Activated gamma-delta T cell (primary cell): ENCODE measurements at places on chromosomes 6 and 20.

GRCh38 chr6:128479048-128479666, 41.2 kb downstream of the PTPRK start:
- DNase-seq = no peak

DNA sequence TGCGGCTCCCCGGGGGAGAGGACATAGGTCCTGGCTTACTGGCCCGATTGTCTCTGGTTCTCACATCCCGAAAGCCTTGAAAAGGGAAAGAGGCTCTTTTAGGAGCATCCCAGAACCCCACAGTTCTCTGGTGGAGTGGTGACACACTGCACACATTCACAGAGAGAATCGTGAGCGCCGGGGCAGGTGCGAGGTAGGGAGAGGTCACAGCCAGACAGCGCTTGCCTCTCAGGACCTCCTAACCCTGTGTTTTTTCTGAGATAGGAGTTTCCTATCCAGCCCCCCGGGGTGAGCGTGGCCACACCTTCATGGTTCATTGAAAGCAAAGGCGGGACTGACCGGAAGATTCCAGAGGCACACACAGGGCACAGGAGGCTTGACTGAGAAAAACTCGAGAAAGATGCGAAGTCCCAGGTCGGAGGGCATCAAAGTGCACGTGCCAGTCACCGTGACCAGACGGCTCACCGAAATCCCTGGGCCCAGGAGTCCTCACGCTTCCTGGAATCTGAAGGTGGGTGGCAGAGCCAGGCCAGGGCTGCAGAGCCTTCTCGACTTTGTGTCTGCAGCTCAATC, 46.5 kb upstream of the FRMD1 start:
- DNase-seq = no peak

DNA sequence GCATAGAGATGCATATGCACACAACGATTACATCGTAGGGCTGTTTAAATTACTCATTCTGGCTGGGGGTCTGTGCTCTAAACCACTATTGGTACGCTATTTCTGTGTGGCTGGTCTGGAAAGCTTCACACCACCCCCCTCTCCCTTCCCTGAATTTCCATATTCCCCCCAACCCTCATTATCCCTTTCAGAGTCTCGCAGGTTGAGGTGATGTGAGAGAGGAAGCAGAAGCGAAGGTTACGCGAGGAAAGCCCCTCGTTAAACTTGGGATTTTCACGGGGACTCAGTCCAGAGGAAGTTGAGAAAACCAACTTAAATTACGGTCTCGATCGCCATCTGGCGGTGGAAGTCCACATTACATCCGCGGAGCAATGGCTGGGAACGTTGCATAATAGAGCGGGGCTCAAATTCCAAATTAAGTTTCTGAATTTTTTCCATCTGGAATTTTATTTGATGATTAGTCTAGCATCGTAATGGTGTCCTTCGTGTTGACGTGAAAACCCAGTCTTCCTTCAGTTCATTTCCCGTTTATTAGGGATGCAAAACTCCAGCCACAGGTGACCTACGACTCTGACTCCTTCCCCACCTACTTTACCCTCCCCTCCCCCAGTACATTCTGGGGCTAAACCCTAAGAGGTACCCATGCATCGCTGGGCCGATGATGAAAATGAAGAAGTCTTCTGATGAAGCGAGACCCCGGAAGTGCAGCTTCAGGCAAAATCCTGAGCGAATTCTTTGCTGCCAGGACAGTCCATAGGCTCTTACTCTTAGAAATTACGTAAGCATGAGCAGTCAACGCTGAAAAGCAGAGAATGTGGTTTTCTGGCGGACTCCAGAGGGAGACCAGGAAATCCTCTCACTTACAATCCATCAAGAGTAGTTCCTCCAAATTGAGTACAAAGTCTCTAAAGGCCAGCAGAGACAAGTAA, 19.7 kb downstream of the HLA-DOB start:
- no peak for DNase-seq

DNA sequence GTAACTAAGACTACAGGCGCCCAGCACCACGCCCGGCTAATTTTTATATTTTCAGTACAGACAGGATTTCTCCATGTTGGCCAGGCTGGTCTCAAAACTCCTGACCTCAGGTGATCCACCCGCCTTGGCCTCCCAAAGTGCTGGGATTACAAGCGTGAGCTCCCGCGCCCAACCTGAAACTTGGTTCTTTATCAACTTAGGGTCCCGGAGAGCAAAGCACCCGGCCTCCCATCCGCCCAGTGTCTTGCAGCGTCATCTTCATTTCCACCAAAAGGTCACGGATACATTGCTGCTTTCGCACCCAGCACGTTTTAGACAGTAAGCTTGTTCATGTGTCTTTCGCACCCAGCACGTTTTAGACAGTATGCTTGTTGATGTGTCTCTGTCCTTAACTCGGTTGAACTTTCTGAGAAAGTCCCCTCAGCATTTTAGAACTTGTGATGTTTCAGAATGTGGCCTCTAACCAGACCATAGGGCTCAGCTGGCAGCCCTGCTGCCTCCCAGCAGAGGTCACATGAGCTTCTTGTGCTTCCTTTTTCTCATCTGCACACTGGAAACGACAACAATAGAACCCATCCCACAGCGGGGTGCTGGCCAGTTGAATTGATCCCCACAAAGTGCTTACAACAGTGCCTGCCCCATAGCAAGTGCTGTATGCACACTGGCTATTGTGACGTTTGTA, 48.8 kb downstream of the PRR18 start:
- no peak for DNase-seq

GRCh38 chr20:3251806-3252205, 12.8 kb upstream of the SLC4A11 start:
- no peak for DNase-seq

- no peak for DNase-seq
Measured at GRCh38 chr20:10562899-10563298, 110.9 kb downstream of the JAG1 start.

GRCh38 chr6:31701666-31702404, 1.3 kb downstream of the ABHD16A start:
- DNase-seq = no peak

DNA sequence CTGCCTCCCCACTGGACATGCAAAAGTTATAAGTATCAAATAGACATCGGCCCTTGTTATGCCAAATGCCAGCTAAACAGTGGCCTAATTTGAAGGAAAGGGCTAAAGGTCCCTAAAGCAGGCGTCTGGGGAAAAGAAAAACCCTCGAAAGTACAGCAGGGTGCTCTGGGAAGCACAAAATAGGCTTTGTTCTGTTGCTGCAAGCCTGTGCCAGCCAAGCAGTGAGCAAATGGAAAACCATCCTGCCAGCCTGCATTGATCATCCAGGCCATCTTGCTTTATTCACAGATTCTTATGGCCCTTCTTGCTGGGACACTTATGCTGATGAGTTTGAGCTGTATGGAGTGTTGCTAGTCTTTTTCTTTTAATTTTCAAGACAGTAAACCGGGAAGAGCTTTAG, 62.2 kb upstream of the PLEKHG1 start:
- no peak for DNase-seq

GRCh38 chr6:106637717-106638341, 8.5 kb downstream of the QRSL1 start:
- DNase-seq = no peak
